ENCODE measurements at places on chromosomes 3 and 15.

DNA sequence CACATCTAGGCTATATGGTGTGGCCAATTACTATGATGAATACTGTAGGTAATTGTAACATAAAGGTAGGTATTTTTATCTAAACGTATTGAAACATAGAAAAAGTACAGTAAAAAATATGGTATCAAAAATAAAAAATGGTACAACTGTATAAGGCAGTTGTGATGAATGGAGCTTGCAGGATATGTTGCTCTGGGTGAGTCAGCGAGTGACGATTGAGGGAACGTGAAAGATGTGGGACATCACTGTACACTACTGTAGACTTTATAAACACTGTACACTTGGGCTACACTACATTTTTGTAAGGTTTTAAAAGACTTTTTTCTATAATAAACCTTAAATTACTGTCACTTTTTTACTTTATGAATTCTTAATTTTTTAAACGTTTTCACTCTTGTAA lies 10.3 kb downstream of the CTNNB1 start:
- DNase-seq = no peak

GRCh38 chr3:138180375-138181029 lies 5.8 kb upstream of the DBR1 start:
- peak; percentile 84 for DNase-seq

- no peak for DNase-seq
Measured at GRCh38 chr3:173096140-173096539, 44.9 kb downstream of the SPATA16 start.

GRCh38 chr3:37173806-37174205 lies 576 bp downstream of the LRRFIP2 start:
- DNase-seq = no peak

DNA sequence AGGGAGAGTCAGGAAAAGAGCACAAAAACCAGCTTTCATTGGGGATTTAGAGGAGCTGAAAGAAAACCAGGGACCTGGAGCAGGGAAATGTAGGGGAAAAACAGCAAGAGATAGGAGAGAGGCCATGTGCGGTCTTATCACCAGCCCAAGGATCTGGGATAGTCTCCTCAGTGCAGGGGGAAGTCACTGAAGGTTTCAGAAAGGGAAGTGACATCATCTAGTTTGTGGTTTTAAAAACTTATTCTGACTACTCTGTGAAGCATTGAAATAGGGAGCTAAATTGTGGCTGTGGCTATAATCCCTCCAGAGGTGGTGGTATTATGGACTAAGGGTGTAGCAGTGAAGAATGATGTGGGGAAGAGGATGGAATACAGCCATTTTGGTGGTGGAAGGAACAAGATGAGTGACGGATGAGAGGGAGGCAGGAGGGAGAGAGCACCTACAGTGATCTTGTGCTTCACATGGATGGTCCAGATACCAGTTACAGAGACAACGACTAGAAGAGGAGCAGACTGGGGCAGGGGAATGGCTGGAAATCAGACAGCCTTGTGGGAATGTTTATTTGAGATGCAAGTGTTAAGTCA lies 72.7 kb downstream of the HMG20A start:
- DNase-seq = no peak

GRCh38 chr3:135549928-135550494 lies 415.5 kb upstream of the PPP2R3A start:
- no peak for DNase-seq

GRCh38 chr15:36278219-36278618 lies 301.2 kb upstream of the CDIN1 start:
- no peak for DNase-seq

DNA sequence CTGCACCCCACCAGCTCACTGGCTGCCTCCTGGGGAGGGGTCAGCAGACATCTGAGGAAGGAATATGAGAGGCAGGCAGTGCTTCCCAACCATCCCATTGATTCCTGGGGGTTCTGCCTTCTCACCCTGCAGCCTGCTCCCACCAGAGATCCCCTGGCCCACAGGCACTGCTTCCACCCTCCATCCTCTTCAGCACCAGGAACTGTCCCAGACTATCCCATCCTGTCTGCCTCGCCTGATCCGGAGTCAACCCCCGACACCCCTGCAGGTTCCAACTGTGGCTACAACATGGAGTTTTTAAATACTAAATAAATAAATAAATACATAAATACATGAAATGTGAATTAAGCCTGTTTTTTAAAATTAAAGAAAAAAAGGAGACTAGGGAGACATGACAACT lies 43.6 kb downstream of the CACNA2D2 start:
- DNase-seq = no peak

GRCh38 chr3:137205394-137206045 lies 247.7 kb downstream of the IL20RB start:
- DNase-seq = no peak

- DNase-seq = peak; percentile 60
Measured at GRCh38 chr3:134237454-134238145, 13.1 kb downstream of the RYK start.

- DNase-seq = no peak
Measured at GRCh38 chr15:98438326-98438725, 210.0 kb upstream of the IGF1R start.

- DNase-seq = no peak
Measured at GRCh38 chr15:76939715-76940114, 8.2 kb downstream of the RCN2 start.

DNA sequence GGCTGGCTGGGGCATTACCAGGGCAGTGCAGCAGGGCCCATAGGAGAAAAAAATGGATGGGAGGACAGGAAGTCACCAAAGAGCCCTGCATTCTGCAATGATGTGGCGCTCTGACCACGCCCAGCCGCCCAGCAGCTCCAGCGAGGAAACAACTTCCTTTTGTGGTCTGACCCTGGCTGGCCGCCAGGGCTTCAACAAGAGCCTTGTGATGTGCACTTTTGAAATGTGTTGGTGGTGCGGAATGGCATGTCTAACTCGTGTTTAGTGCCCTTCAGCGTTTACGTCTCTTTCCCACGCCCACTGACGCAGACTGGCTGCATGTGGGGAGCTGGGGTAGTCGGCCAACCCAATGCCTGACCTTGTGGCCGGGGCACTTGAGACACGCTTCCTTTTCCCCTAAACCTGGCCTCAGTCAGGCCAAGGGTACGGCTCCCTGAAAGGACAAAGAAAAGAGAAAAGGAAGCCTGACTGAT lies 81.9 kb upstream of the CTNNB1 start:
- peak; percentile 15 for DNase-seq

- DNase-seq = no peak
Measured at GRCh38 chr3:119786409-119786808, 4.5 kb downstream of the NR1I2 start.

- DNase-seq = no peak
Measured at GRCh38 chr3:5531741-5532290, 344.3 kb downstream of the EDEM1 start.

DNA sequence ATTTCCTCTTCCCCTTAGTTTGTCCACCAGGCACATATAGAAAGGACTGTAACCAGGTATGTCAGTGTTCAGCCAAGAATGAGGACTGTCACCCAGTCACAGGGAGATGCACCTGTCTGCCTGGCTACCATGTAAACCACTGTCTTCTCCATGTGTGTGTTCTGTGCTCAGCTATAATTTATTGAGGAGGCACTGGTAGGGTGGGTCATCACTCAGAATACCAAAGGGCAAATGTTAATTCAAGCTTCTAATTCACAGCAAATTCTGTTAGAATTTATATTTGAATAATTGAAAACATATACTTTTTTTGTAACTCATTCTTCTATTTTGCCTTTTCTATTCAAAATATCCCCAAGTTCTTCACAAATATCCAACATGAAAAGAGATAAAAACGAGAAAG lies 780.4 kb downstream of the MECOM start:
- DNase-seq = no peak

- no peak for DNase-seq
Measured at GRCh38 chr3:196164576-196164975, 46.6 kb downstream of the ZDHHC19 start.

DNA sequence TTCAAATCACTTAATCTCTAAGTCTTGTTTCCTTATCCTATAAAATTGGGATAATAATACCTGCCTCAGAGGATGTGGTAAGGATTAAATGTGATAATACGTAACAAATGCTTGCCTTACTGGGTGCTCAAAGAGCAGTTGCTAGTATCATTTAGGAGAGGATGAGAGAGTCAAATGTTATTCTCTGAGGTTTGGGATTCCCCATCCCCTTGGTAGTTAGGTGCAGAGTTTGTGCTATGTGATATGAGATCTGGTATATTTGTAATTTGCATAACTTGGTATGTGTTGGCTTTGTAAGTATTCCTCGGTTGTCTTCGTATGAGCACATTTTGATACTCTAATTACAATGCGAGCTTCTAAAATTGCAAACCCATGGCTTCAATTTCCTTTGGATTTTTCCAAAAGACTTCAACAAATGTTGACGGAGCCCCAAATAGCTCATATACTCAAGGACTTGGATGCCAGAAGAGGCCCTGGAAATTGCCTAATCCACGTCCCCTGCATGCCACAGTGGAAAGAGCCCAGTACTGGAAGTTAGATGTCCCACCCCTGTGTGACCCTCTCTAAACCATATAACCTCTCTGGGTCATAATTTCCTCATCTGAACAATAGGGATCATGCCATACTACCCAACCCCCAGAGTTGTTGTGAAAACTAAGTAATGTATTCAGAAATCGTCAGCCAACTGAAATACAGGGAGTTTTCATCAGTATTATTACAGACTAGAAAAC lies 85.0 kb downstream of the FBN1 start:
- DNase-seq = no peak

DNA sequence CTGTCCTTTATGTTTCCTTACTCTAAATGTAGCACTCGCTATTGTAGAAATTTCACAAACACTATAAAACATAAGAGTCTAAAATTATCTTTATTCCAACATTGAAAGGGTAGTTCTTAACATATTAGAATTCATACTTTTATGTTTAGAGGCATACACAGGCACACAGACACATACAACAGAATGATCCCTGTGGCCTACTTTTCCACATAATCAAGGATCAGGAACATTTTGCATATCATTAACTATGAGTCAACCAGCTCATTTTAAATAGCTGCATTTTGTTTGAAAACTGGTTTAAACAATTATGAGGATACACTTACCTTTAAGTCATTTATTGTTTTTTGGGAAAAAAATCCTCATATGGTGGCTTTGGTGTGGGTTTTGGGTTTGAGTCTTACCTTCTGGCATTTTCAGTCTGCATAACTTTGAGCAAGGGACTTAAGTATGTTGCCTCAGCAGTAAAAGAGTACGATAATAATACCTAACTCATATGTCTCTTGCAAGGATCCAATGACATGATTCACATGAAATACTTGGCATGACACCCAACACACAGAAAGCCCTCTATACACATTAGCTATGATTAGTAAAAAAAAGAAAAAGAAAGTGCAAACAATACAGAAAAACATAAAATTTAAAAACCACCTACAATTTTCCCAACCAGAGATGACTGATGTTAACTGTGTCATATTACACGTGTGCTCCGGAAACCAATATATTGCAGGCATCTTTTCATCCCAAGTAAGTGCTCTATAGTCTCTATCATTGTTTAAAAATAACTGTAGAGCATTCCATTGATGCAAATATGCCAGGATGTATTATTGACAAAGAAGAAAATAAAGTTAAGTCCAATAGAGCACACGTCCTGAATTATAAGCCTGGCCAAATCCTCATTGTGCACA lies 213.1 kb upstream of the ADAMTS9 start:
- no peak for DNase-seq

- no peak for DNase-seq
Measured at GRCh38 chr3:27629366-27629765, 92.8 kb downstream of the EOMES start.

DNA sequence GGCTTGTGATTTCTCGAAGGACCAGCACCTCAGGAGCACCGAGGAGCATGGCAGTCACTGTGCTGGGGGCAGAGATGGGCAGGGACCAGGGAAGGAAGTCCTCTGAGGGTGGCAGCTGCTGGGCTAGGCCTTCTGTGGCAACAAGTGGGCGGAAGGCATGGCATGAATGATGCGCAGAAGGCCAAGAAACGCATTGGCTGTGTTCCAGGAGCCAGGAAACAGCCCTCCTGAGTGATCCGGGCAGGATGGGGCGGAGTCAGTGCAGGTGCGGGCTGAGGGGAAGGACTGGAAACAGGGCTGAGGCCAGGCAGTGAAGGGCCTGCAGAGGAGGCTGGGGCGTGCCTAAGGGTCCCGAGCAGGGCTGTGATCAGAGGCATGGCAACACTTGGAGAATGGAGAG lies 23.6 kb downstream of the MRPS11 start:
- DNase-seq = no peak

DNA sequence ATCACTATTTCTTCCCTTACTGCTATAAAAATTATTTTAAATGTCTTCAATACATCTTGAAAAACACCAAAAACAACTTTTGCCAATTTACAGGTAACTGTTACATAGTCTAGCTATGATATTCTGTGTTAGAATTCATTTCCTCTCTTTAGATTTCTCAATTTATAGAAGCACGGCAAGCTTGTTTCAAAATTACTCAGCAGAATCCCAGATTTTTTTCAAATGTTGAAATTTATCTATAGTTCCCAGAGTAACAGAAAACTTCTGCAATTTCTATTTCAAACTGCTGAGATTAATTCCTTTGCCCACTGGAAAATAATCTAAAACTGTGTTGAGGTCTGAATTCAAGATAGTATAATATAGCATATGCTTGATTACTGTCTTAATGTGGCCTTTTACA lies 41.2 kb downstream of the CCPG1 start:
- no peak for DNase-seq

DNA sequence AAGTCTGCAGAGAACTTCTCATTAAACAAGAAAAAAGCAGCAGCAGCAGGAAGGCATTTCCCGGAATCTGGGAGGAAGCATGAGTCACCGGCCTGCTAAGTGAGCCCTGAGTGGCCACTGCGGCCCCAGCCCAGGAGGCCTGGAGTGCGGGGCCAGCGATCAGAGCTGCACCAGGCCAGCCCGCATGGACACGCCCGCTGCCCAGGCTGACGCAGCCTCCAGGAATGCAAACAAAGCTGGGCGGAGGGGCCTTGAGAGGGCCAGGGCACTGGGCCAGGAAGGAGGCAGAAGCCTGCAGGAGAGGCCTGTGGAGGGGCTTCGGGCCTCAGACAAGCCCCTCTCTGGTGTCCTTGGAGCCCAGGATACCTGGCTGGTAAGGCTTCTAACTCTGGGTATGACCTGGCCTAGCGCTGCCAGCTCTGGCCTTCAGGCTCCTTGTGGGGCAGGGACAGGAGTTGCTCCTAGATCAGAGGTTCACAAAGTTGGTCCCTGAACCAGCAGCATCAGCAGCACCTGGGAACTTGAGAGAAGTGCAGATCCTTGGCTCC lies 101.2 kb downstream of the SMAD6 start:
- DNase-seq = peak; percentile 7

Measured in NCI-H1105 treated with DMSO at 0.1 percent for 48 hours (cell line).